ENCODE measurements at places on chromosomes 3 and 15. TPM values are rescaled to one million over a fixed set of nuclear protein-coding genes. Genes with fewer than 3 reads are reported as not detected.

The MEIS2 gene
- polyA plus RNA-seq: 3.8 TPM

The TICRR gene
- 5.6 TPM for polyA plus RNA-seq

The GUCA1C gene
- polyA plus RNA-seq: 0.43 TPM

The GOLGA8A gene
- polyA plus RNA-seq: 3.2 TPM

The SQOR gene
- 120 TPM for polyA plus RNA-seq

The P2RY1 gene
- polyA plus RNA-seq: 0.35 TPM

The ZNF660 gene
- polyA plus RNA-seq: 0.01 TPM

The ACSBG1 gene
- 0.02 TPM for polyA plus RNA-seq

The DISP2 gene
- 6.6 TPM for polyA plus RNA-seq

The PLA2G4E gene
- 0.04 TPM for polyA plus RNA-seq

The SLC12A1 gene
- polyA plus RNA-seq: not detected

The TLR9 gene
- polyA plus RNA-seq: not detected

All from foreskin keratinocyte (primary cell).